ENCODE measurements at places on chromosomes 5 and 9. TPM values are rescaled to one million over a fixed set of nuclear protein-coding genes. Genes with fewer than 3 reads are reported as not detected.

Gene SLC12A7
- 38.6 TPM for total RNA-seq

DNA sequence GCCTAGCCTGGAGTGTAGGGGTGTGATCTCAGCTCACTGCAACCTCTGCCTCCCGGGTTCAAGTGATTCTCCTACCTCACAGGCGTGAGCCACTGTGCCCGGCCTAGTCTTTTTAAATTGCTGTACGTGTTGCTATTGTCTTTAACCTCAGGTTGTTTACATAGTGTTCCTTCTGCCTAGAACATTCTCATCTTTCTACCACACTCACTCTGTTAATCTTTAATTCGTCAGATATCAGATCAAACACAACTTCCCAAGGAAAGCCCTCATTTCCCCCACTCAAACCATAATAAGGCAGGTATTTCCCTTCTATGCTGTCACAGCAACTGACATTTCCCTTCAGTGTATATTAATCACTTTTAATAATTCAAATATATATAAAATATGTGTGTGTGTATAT, 1310.0 kb upstream of the C9orf72 start:
- H3K27ac ChIP-seq: no peak overlapping the region
- no peak for DNase-seq
- no peak overlapping the region for H3K4me3 ChIP-seq
- H3K36me3 ChIP-seq: no peaks in the 10 kb centered on the region
- no peaks in the 10 kb centered on the region for H3K27me3 ChIP-seq

Gene IL33
- not detected for total RNA-seq

GRCh38 chr9:130478736-130479575, 34.2 kb downstream of the ASS1 start:
- no peak for DNase-seq
- H3K27ac ChIP-seq: no peak overlapping the region
- 0 out of 2 replicates have a peak, but pooled peaks cover 3% of the 10 kb centered on the region for H3K36me3 ChIP-seq
- no peak overlapping the region for H3K4me3 ChIP-seq
- H3K27me3 ChIP-seq: no peaks in the 10 kb centered on the region

- H3K4me1 ChIP-seq: no peaks in the 10 kb centered on the region
- H3K36me3 ChIP-seq: no peaks in the 10 kb centered on the region
- no peak overlapping the region for H3K27ac ChIP-seq
- no peak overlapping the region for H3K4me3 ChIP-seq
Measured at GRCh38 chr5:38197118-38197517, 61.2 kb upstream of the EGFLAM start.

DNA sequence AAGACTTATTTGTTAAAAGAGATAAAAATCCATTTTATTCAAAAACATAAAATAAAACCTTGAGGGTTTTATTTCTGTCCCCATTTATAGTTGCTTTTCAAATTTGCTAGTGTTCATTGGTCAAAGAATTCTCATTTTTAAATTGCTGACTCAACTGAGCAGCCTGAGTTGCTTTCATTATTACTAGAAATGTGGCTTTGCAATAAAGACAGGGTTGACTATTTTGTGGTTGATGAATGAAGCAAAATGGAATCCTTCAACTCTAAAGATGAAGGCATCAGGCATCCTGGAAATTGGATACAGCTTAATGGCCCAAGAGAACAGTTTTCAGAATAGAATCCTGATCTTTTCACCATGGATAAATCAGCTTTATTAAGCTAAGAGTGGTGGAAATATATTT, 23.9 kb upstream of the PPP3R2 start:
- H3K36me3 ChIP-seq: no peaks in the 10 kb centered on the region
- no peaks in the 10 kb centered on the region for H3K4me1 ChIP-seq
- no peak overlapping the region for H3K4me3 ChIP-seq
- H3K27me3 ChIP-seq: no peaks in the 10 kb centered on the region
- H3K27ac ChIP-seq: no peak overlapping the region

GRCh38 chr5:87393331-87393730, 19.4 kb downstream of the CCNH start:
- no peak overlapping the region for H3K27ac ChIP-seq
- no peaks in the 10 kb centered on the region for H3K4me1 ChIP-seq
- no peak for DNase-seq
- H3K4me3 ChIP-seq: no peak overlapping the region
- peaks cover 57% of the 10 kb centered on the region for H3K36me3 ChIP-seq
- no peaks in the 10 kb centered on the region for H3K27me3 ChIP-seq

GRCh38 chr5:132294728-132295504, 722 bp downstream of the SLC22A4 start:
- DNase-seq: no peak
- H3K36me3 ChIP-seq: no peaks in the 10 kb centered on the region
- no peak overlapping the region for H3K27ac ChIP-seq
- peaks cover 19% of the 10 kb centered on the region for H3K27me3 ChIP-seq
- peak overlapping the region; percentile 53 for H3K4me3 ChIP-seq

DNA sequence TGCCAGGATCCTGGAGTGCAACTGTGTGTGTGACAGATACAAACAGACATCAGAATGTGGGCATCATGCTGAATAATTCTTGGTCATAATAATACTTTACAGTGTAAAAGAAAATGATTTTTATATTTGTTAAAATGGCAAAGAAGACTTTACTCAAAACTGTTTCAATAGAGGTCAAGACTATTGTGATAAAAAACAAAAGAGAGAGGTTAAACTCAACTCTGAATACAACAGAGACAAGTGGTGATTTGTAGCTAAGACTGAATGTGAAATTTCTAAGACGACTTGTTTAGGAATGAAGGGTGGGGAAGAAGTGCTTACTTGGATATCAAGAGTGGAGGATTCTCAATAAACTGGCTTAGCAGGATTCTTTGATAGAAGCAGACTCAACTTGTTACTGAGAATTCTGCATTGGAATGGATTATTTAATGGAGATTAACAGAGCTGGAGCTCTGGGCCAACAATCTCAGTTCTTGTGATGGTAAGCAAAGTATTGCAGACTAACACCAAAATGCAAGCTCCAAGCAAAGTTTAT, 457.4 kb upstream of the CDH18 start:
- DNase-seq: no peak
- no peak overlapping the region for H3K4me3 ChIP-seq
- H3K27me3 ChIP-seq: no peaks in the 10 kb centered on the region
- no peaks in the 10 kb centered on the region for H3K36me3 ChIP-seq
- H3K4me1 ChIP-seq: no peaks in the 10 kb centered on the region

Gene PCDHB6
- total RNA-seq: 0.28 TPM

Gene CARD9
- total RNA-seq: 1.1 TPM

Gene SLCO6A1
- total RNA-seq: 0.54 TPM

All from H1 (cell line).